Activated CD4-positive, alpha-beta T cell treated with anti-CD3 and anti-CD28 coated beads, Interleukin-2, amount 50 U/mL, for 48 hours (primary cell): ENCODE measurements at places on chromosomes 2 and 18.

- no peak for DNase-seq
These were observed 220.2 kb downstream of the PDE11A start for GRCh38 chr2:177852389-177852788.

- DNase-seq, result no peak
These were observed 138.6 kb downstream of the B3GNT2 start for GRCh38 chr2:62334440-62335058.

GRCh38 chr2:215693193-215693998, 257.5 kb upstream of the FN1 start:
- no peak for DNase-seq

- DNase-seq, result no peak
These were observed 67.0 kb downstream of the CACNB4 start for GRCh38 chr2:152031747-152032306.

GRCh38 chr2:170236680-170237047, 58.7 kb downstream of the MYO3B start:
- DNase-seq, result no peak

DNA sequence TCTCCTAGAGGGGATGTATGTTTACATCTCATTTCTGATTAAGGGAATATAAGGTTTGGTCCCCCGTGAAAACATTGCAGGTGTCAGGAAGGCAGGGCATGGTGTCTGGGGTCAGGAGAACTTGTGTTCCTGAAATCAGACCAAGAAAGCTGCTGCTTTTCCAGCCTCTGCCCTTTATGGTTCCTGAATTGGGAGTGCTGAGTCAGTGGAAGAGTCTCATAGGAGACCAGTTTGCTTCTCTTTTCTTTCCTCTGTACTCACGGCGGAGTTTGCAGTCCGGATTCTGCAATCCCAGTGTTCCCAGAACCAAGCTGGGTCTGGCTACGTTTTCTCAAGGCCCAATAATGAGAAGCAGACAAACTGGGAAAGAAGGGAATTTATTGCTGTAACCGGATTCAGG, 5.1 kb upstream of the MARCO start:
- DNase-seq, result no peak

GRCh38 chr18:24809173-24809950, 348.9 kb downstream of the HRH4 start:
- no peak for DNase-seq

- no peak for DNase-seq
These were observed 38.9 kb downstream of the ASB1 start for GRCh38 chr2:238465487-238466242.

- DNase-seq, result no peak
These were observed 105.4 kb upstream of the SPRED2 start for GRCh38 chr2:65537651-65538385.

- no peak for DNase-seq
These were observed 10.5 kb downstream of the ACTG2 start for GRCh38 chr2:73903313-73903712.

- DNase-seq, result no peak
These were observed 604.7 kb downstream of the CBLN2 start for GRCh38 chr18:71939483-71939882.

GRCh38 chr18:3447068-3447894, 2.7 kb upstream of the TGIF1 start:
- no peak for DNase-seq

- no peak for DNase-seq
These were observed 106.0 kb downstream of the DTNB start for GRCh38 chr2:25567406-25567805.

GRCh38 chr2:67834482-67834881, 228.3 kb downstream of the C1D start:
- no peak for DNase-seq

DNA sequence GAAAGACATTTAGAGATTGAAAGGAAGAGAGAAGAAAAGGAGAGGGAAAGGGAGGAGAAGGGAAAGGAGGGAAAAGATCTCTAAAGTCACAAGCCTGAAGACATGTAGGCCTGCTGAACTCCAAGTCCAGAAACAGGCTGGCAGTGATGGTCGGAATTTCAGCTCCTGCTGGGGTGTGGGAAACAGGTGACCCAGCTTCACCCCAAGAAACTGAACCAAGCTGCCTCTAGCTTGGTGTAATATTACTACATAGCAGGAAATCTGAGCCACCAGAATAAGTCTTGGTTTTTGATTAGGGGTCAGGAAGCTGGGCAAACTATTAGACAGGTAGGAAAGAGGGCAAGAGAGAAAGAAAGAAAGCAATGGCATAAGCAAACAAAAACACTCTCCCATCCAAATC, 185.8 kb downstream of the PDE11A start:
- DNase-seq, result no peak

GRCh38 chr2:210199186-210199765, 26.0 kb downstream of the ACADL start:
- DNase-seq, result no peak
